ENCODE measurements at places on chromosomes 3 and 15. TPM values are rescaled to one million over a fixed set of nuclear protein-coding genes. Genes with fewer than 3 reads are reported as not detected.

DNA sequence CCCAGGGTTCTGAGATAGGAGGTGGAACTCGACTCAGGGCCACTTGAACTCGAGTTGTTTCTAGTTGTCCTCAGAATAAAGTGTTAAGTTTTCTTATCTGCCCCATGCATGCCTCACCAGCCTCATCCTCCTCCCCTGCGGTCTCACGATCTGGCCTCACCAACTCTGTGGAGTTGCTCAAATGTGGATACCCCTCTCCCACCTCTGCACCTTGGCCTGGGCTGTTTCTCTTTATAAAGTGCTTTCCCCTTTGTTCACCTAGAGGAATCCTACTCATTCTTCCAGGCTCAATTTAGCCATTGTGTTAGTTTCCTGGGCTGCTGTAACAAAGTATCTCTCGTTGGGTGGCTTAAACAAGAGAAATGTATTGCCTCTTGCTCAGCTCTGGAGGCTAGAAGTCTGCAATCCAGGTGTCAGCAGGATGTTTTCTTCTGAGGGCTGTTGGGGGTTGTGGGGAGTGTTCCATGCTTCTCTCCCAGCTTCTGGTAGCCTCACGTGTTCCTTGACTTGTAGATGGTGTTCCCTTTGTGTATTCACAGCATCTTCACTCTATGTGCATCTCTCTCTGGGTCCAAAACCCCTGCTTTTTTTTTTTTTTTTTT, 100.7 kb downstream of the MEX3B start:
- DNase-seq, result no peak

- no peak for DNase-seq
These were observed 59.5 kb upstream of the STRIT1 start for GRCh38 chr3:155352900-155353490.

The LSAMP gene
- total RNA-seq, result 7.2 TPM

DNA sequence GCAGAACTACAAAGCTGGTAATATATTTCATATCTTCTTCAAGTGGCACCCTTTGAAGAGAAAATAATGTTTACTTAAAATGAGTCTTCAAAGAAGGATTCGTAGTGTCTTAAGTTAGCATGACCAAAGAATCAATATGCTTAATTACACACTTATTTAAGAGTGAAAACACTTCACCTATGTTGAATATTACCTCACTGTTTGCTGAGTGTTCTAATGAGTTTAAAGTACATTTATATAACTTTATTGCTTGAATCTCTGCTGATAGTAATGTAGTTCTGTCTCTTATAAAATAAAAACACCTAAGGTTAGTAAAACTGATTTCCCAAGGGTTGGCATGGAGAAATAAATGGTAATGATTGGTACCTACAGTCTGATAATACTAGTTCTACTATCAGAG, 143.3 kb upstream of the SLC2A2 start:
- DNase-seq, result no peak

- no peak for DNase-seq
These were observed 33.2 kb downstream of the RAB27A start for GRCh38 chr15:55256281-55257011.

The GUCA1C gene
- total RNA-seq, result not detected

DNA sequence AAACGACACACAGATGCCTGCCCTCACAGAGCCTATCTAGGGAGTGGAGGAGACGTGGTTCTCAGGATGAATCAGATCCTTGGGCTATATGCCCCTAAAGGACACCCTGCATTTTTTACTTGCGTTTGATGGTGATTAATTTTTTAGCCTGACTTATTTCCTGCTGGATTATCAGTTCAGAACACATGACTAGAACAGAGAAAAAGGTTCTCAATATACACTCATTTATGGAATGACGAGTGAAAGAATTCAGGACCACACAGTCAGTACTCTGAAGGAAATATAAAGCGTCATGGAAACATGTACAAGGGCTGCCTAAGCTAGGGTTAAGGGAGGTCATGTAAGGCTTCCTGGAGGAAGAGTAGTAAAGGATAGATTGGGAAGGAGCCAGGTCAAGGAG, 121.8 kb downstream of the SSR3 start:
- no peak for DNase-seq

DNA sequence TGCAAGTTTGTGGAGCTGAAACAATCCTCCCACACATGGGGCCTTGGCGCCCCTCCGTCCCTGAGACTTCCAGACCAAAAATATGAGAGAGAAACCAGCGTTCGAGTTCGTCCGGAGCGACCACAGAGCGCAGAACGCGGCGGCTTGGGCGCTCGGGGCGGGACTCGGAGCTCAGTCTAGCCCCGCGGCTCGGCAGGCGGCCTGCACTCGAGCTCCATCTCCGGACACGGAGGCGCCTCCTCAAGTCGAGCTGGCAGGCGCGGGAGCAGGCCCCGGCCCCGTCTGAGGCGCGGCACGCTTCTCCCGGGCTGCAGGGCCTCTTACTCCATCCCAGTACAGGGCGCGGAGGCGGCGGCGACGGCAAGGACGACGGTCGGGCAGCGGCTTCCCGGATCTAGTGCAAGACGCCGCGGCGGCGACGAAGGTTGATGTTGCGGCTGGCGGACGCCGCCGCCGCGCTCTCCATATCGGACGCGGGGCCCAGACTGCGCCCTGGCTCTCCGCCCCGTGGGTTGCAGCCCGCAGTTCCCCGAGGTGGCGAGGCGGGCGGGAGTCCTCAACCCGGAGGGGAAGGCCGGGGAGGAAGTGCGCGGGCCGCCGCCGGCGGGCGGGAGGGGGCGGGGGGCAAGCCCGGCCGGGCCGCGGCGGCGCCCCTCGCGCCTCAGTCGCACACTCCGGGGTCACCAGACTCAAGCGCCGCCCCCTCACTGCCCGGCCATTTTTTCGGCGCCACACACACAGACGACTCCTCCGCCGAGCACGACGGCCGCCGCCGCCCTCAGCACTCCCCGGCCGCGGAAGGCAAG, 674 bp downstream of the MSL2 start:
- DNase-seq, result no peak

- no peak for DNase-seq
These were observed 712 bp upstream of the MME start for GRCh38 chr3:155079468-155079745.

DNA sequence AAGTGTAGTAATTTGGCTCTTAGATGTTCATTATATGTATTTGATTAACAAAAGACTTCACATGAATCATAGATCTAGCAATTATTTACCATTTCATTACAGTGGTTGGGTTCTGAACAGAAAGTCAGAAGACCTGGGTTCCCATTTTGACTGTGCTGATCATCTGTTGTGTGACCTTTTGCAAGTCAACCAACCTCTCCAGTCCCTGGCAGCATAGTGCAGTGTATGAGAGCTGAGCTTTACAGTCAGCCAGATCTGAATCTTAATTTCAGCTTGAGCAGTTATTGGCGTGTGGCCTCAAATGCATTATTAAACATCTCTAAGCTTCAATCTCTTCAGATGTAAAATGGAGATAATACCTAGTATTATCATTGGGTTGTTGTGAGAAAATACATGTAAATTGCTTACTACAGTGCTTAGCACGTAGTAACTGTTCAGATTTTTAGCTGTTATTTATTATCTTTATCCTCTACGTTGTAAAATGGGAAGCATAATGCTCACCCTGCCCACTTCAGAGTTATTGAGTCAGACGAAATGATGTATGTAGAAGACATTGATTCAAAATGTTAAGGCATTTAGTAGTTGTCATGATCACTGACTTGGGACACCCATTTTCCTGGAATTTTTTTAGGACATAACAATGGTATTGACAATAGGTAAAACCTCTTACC, 104.0 kb downstream of the KLHL25 start:
- peak; percentile 79 for DNase-seq

The GNAT1 gene
- total RNA-seq, result not detected

GRCh38 chr15:68934341-68934740, 4.0 kb downstream of the SPESP1 start:
- no peak for DNase-seq

The GOLGA8S gene
- not detected for total RNA-seq

DNA sequence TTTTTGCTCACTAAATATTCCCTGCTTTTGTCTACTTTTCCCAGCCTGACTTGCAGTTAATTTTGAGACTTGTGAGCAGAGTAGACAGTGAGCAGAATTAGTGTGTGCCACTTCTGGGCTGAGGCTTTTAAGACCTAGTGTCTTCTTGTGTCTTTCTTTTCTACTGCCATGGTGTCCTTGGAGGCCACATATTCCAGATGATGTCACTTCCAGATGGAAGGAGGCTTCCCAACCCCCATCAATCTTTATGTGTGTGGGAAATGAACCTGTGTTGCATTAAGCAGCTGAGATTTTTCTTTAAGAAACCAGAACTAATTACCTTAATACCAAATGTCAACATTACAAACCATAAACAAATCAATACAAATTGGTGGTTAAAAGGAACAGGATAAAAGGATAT, 774.7 kb upstream of the ROBO1 start:
- DNase-seq, result no peak

DNA sequence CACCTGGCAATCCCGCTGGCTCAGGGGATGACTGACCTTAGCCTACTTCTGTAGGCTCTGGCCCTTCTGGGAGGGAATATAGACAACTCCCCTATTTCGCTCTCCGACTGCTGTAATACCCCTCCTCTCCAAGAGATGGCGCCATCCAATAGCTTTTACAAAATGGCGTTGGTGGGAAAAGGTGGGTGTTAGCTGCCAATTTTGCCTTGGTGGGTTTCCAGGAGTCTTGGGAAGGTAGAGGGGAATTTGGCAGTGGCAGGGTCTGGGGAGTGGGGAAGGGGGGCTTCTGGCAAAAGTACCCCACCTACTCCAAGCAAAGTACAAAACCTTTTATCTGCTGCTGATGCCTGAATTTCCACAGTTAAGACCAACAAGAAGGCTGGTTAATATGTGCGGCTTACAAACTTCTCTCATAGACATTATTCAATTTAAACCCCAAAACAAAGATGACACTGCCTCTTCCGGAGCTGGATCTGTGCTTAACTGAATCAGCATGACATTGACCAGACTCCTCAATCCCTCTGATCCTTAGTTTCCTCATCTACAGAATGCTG, 62.1 kb downstream of the RASGRF1 start:
- DNase-seq, result no peak

DNA sequence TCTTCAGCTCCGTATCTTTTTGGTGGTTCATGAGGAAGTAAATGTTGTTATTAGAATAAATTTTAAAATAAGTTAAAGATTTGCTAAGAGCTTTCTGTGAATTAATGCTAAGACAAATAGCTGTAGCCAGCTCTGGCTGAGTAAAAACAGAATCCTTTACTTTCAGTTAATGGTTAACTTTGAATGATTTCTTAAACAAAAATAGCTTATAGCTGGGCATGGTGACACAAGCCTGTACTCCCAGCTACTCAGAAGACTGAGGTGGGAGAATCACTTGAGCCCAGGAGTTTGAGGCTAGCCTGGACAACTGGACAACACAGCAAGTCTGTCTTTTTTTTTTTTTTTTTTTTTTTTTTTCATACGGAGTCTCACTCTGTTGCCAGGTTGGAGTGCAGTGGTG, 25.0 kb downstream of the TCAIM start:
- no peak for DNase-seq

- DNase-seq, result no peak
These were observed 39.6 kb downstream of the GOLM2 start for GRCh38 chr15:44328135-44328534.

GRCh38 chr3:134430950-134431445, 54.8 kb downstream of the ANAPC13 start:
- no peak for DNase-seq

DNA sequence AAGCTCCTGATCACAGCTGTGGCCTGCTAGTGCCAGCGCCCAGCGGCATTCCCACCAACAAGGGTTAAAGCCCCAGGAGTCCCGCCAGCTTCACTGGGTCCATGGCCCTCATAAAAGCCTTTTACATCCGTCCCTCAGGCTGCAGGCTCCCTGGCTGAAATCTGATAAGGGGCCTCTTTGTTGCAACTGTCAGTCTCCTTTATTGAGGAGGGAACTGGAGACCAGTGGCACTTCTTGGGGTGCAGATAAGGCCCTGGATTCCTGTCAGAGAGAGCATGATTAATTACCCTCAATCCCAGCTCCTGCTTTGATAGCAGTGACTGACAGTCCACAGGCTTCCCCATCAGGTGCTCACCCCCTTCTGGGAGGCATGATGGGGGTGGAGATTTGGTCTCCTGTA, 30.9 kb upstream of the CLK3 start:
- DNase-seq, result no peak

The MRPL46 gene
- 37.9 TPM for total RNA-seq
